ENCODE measurements at places on chromosomes 2 and 18.
A peak's percentile ranks its signal among the peaks of the same experiment; 100 is the strongest.

DNA sequence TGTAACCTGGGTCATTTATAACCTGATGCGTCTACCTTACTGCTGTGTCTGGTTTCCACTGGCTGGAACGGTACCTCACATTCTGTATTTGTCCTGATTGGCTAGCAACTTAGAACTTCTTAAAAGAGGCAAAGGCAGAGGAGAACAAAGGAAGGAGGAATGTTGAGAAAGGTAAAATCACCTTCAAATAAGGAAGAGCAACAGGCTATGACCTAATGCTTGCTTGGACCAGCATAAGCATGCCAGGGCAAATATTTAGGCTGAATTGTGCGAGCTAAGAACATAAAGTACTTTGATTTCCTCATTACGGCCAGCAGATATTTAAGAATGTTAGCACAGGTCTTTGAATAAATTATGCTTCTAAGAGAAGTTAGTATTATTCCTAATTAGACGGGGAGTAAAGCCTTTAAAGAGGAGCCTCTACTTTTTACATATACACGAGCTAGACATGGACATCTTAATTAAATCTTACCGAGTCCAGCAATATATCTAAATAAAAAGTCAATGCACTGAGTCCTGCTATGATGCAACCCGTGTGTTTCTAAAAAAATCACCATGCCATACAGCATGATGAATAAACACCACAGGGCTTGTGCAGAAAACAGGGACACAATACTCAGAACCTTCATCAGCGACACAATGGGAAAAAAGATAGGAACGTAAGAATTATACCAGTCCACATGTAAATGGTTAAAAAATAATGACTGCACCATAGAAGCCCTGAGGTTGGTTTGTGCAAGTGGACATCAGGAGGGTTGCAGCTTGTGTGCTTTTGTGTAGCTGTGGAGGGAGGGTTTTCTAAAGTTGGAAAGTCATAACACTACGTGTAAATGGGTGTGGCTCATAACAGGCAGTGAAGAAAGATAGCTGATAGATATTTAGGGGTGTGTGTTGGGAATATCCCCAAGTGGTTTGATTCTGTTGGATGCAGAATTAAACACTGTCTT lies 14.2 kb downstream of the SEPTIN2 start:
- no peak for DNase-seq

DNA sequence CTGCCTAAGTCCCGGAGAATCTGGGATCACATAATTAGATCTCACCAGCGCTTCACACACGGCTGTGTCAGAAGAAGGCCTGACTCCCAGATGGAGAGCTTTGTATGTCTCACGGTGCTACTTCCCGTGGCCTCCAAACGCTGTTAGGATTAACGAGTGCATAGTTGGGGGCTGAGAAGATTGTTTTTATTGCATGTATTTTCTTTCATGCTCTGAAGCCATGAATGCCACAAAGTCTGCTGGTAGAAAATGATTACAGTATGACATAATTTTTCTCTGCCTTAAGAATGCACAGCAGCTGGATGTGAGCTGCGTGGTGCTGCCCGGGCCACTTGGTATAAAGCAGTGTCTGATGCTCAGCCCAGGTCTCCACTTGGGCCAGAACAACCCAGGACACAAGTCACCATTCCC lies 166.5 kb downstream of the SEPTIN10 start:
- DNase-seq, result no peak

GRCh38 chr18:8478166-8478967 lies 130.9 kb upstream of the RAB12 start:
- peak; percentile 5 for DNase-seq

DNA sequence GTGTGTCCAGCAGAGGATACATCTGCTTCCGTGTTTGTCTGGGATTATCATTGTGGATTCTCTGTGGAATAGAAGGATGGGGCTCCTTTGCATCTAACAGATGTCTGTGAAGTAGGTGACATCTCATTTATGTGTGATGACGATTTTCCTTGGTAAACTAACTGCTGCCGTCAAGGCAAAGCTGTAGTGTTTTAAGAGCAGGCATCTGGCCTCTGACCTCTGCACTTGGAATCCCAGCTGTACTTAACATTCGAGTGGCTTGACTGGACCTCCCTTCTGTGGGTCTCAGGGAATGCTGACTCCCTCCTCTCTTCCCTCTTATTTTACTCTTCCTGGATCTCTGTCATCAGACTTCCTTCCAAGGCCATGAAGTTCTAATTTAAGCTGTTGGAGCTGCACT lies 56.4 kb downstream of the DCDC2C start:
- no peak for DNase-seq

GRCh38 chr18:60059216-60059615 lies 159.4 kb downstream of the PMAIP1 start:
- no peak for DNase-seq

- DNase-seq, result no peak
These were observed 377.9 kb downstream of the TMEM182 start for GRCh38 chr2:103139628-103140268.

- DNase-seq, result no peak
These were observed 5.0 kb downstream of the AP1S3 start for GRCh38 chr2:223832241-223832903.

- no peak for DNase-seq
These were observed 27.4 kb upstream of the MRO start for GRCh38 chr18:50847192-50847591.

- no peak for DNase-seq
These were observed 30.8 kb downstream of the TBC1D8 start for GRCh38 chr2:101120124-101120996.

DNA sequence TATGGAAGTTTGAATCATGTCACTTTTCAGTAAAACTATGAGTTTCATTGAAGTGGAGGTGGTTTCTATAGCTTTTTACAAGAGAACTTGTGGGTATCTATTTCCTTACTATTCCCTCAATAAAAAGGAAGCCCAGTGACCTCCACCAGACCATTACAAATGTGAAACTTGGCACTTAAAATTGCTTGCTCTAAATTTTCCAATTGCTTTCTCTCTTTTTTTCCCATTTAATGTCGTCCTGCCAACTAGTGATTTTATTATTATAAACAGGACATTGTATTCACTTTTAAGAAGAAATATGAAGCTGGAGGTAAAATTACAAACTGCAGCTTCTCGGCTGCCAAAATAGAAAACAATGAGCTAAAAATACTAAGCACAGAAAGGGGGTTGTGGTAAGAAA lies 208.2 kb upstream of the ALPP start:
- no peak for DNase-seq

- no peak for DNase-seq
These were observed 135.9 kb upstream of the SERPINE2 start for GRCh38 chr2:224174990-224175389.

- no peak for DNase-seq
These were observed 108.4 kb downstream of the PRELID3A start for GRCh38 chr18:12516049-12516630.

DNA sequence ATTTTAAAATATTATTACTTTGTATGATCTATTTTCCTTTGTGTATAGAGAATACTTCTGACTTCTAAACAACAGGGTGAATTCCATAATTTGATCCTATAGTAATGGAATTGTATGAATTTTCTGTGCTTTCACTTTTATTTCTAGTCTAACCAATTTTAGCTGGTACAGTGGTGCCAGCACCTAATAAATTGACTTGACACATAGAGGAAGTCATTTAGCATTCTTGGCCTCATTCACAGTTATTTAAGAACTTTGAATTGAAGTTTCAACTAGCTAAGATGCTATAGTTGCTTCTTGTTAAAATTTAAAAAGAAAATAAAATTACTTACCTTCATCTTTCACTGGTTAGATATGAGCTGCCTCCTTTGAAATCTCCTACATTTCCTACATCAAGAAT lies 220.4 kb downstream of the CPS1 start:
- DNase-seq, result no peak

GRCh38 chr2:27131429-27131828 lies 3.0 kb downstream of the PREB start:
- DNase-seq, result no peak

DNA sequence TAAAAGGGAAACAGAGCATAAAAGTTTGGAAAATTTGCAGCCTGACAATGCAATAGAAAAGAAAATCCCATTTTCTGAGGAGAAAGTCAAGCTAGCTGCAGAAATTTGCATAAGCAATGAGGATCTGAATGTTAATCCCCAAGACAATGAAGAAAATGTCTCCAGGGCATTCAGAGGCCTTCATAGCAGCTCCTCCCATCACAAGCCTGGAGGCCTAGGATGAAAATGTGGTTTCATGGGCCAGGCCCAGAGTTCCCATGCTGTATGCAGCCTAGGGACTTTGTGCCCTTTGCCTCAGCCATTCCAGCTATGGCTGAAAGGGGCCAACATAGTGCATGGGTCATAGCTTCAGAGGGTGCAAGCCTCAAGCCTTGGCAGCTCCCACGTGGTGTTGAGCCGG lies 10.3 kb upstream of the SCN1A start:
- DNase-seq, result no peak

DNA sequence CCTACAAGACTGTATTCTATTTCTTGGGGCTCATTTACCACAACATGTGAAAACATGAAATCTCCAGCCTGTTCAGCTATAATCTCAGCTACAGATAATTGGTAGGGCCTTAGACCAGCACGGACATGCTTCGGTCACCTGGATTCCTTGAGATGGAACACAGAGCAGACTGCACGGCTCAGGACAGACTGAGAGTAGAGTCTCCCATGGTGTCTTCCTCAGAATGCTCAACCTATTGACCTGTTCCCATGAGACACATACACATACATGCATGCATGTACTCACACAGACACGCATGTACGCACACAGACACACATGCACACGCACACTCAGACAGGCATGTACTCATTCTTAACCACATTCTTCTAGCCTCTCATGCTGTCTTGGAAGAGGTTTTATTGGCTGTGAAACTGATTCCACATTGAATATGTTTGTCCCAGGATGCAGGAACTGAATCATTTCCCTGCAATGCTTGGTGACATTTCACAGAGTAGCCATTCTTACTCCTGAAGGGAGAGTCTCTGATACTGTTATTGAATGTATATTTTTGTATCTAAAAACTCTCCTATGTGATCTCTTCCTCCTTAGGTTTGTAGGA lies 23.5 kb upstream of the BZW1 start:
- DNase-seq, result no peak

GRCh38 chr2:10500601-10501361 lies 52.7 kb upstream of the ODC1 start:
- DNase-seq, result no peak

- DNase-seq, result no peak
These were observed 1.4 kb upstream of the STEAP3 start for GRCh38 chr2:119222213-119222612.

- DNase-seq, result no peak
These were observed 23.0 kb downstream of the SCN1A start for GRCh38 chr2:166104773-166105172.

GRCh38 chr2:174840436-174840835 lies 76.2 kb upstream of the CHRNA1 start:
- no peak for DNase-seq

GRCh38 chr18:61198486-61198885 lies 134.7 kb upstream of the CDH20 start:
- no peak for DNase-seq

DNA sequence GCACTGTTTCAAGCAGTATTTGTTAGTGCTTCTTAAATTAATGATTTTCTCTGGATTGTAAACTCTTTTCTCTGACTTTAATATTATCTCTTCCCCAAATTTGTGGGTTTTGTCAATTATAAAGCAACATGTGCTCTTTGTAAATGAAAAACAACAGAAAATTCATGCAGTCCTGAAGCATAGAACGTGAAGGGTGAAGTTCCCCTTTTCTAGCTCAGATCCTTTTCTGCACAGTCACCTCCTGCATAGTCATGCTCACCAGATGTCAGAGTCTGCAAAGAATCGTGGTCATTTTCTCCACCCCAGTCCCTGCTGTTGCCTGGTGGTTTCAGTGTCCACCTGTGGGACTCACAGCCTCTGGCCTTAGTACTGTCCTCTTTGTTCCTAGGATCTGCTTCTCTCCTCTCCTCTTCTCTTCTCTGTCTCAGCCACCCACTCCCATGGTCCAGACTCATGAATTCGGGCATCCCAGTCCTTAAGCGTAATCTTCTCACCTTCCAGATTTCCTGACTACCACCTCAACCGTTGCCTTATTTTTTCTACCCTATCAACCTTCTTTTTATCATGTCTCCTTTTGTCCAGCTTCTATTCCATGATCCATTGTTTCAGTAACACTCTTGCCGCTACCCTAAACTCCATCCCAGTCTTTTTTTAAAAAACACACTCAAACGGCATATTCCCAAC lies 229.1 kb downstream of the RTP5 start:
- no peak for DNase-seq

- no peak for DNase-seq
These were observed 119.6 kb downstream of the ZFP36L2 start for GRCh38 chr2:43106559-43107527.

DNA sequence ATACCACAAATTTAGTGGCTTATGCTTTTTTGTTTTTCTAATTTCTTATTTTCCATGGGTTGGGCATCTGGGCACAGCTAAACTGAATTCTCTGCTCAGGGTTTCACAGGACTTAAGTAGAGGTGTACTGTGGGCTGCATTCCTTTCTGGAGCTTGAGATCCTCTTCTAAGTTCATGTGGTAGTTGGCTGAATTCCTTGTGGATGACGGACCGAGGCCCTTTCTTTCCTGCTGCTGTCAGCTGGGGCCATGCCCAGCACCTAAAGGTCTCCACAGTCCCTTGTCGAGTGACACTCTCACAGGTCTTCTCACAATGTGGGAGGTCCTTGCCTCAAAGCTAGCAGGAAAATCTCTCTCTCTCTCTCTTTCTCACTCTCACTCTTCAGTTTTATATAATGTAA lies 433.5 kb upstream of the LRATD1 start:
- no peak for DNase-seq

- no peak for DNase-seq
These were observed 83.4 kb downstream of the FAM168B start for GRCh38 chr2:131009713-131010475.

- DNase-seq, result no peak
These were observed 6.0 kb upstream of the FAM98A start for GRCh38 chr2:33605056-33605455.

- DNase-seq, result no peak
These were observed 167.8 kb upstream of the FOSL2 start for GRCh38 chr2:28224648-28225472.

GRCh38 chr2:79041032-79041448 lies 15.5 kb downstream of the REG3G start:
- no peak for DNase-seq

- DNase-seq, result no peak
These were observed 153.8 kb upstream of the SETBP1 start for GRCh38 chr18:44526705-44527415.

DNA sequence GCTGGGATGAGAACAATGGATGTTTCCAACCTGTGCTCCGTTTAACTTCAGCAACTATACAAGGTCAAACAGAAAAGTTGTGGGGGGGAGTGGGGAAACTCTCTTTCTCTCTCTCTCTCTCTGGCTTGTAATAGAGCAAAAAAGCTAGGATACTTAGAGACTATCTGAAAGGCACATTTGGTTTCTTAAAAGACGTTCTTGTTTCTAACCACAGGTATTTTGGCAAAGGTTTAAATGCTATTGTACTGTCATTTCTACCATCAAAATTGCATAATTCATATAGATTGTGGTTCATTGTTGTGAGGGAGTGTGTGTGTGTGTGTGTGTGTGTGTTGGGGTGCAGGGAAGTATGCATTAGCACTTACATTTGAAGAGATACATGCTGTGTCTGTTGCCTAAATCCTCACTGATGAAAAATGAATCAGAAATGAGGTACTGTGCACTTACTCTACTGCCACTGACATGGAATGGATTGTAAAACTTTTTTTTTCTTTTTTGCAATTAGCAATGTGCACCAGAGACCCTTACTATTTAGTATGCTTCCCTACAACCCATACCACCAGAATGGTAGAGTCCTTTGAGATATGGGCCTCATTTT lies 841.0 kb upstream of the PIK3C3 start:
- no peak for DNase-seq

- no peak for DNase-seq
These were observed 14.6 kb upstream of the CETN1 start for GRCh38 chr18:565562-566061.

GRCh38 chr2:13651684-13652131 lies 935.0 kb downstream of the TRIB2 start:
- no peak for DNase-seq

Measured in stimulated activated CD8-positive, alpha-beta memory T cell treated with anti-CD3 and anti-CD28 coated beads, Interleukin-15, amount 100 ng/mL, for 4 hours (primary cell).